ENCODE measurements at places on chromosomes 16 and 17.

DNA sequence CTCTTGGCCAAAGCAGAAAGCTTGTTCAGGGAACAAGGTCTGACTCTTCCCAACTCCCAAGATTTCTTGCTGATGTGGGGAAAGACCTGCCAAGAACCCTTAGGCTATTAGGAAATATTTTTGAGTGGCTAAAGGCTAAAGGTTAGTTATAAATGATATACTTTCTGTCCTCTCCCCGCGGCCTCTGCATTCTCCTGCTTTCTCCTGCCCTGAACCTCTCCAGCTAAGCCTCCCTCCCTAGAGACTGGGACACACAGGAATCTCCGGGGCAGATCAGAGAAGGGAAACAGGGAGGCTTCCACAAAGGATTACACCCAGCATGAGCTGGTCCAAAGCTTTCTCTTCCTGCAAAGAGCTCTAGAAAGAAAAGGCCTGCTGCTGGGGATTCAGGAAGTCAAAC lies 2.3 kb downstream of the SLC43A2 start:
- no peak for DNase-seq

GRCh38 chr17:34099859-34100515 lies 155.1 kb upstream of the CCL2 start:
- DNase-seq = no peak

DNA sequence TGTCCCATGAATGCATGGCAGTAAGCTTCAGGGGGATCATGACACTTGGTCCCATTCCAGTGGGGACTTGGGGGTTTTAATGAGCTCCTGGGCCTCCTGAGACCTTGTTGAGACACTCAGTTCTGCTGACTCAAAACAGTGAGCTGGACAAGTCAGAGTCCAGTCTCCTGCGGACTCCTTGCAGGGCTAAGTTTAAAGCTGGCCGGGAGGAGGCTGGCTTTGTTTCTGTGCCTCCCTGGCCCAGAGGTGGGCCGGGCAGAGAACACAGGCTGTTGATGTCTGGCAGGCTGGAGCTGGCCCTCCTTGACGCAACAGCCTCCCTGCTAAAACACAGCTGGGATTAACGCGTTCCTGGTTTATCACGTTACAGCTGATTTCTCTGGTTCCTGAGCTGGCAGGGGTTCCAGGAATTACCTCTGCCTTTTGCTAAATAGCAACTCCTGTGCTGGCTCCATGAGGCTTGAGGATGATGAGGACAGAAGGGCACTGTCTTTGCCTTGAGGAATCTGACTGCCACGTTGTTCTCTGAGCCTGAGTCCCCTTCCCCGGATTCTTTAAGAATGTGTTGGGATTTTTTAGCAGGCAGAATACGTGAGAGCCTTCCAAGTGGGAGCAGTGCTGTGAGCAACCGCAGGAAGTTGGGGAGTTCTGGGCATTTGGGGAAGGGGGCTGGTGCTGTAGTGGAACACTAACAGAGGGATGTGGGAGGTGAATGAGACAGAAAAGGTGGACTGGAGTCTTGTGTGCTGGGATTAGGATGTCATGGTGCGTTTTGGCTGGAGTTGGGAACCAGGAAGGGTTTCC lies 2.0 kb downstream of the GPT2 start:
- DNase-seq = no peak

GRCh38 chr16:16032271-16032979 lies 83.0 kb downstream of the ABCC1 start:
- DNase-seq = no peak

DNA sequence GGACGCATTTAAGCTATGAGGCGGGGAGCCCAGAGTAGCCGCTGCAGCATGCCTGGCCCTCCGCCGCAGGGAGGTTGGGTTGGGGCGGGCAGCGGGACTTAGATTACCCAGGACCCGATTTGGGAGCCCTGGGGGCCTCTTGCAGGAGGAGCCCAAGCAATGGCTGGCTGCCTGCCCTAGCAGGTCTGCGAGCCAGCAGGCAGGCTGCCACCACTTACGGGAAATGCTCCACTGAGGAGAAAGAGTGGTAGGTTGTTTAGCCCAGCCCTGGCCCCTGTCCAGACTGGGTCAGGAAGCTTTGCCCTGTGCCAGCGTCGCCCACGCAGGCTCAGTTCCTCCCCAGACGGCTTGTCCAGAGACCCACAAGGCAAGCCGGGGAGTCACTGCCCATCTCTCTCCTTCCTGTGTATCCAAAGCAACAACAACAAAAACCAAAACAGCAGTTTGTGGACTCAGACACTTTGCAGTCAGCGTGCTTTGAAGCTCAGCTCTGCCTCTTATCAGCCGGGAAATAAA lies 10.3 kb upstream of the TVP23A start:
- DNase-seq = no peak

GRCh38 chr17:57379237-57379894 lies 123.0 kb downstream of the MSI2 start:
- no peak for DNase-seq

DNA sequence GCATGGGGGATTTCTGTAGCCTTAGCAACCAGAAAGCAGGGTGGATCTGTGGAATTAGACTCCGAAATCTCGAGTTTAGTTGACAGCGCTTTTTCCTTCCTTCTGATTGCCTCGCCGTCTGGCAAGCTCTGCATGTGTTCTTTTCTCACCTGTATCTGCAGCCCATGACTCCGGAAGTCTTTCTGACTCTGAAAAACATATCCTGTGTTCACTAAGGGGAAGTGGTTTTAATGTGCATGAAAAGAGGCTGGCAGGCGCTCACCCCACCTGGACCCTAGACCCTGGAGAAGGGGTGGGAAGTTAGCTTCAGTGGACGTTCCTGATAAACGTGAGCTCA lies 158.5 kb downstream of the RPTOR start:
- DNase-seq = no peak

- DNase-seq = no peak
These were observed 512 bp downstream of the AKAP1 start for GRCh38 chr17:57085448-57086068.

DNA sequence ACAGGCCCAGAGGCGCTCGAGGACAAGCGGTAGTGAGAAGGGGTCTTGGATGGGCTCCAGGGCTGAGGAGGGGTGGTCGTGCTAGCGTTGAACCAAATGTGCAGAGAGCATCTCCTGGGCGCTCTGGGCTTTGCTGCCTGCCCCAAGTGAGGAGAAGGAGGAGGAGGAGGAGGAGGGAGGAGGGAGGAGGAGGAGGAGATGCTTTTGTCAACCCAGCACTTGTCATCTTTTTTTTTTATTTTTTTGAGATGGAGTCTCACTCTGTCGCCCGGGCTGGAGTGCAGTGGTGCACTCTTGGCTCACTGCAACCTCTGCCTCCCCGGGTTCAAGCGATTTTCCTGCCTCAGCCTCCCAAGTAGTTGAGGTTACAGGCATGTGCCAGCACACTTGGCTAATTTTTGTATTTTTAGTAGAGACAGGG lies 59.8 kb downstream of the PGS1 start:
- no peak for DNase-seq

All from NCI-H2107 (cell line).